ENCODE measurements at places on chromosomes 13 and 19. TPM values are rescaled to one million over a fixed set of nuclear protein-coding genes. Genes with fewer than 3 reads are reported as not detected.

GRCh38 chr19:30536975-30537374 lies 164.8 kb downstream of the ZNF536 start:
- DNase-seq, result no peak

Gene ZNF112
- 5.8 TPM for total RNA-seq

DNA sequence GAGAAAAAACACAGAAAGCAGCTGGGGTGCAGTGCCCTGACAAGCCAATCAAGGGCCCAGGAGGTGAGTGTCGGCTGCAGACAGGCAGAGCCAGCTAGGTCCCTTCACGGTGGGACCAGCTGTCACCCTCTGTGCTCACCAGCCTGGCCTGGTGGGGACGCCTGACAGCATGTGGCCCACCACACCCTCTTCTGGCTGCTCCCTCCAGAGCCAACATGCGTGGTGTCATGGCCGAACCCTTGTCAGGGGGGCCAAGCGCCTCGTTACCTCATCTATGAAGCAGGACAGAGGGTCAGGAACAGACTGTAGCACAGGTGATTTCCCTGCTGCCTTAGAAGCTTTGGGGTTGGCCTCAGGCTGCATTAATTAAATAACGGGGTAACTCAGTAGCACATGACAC lies 40.0 kb upstream of the ISYNA1 start:
- no peak for DNase-seq

DNA sequence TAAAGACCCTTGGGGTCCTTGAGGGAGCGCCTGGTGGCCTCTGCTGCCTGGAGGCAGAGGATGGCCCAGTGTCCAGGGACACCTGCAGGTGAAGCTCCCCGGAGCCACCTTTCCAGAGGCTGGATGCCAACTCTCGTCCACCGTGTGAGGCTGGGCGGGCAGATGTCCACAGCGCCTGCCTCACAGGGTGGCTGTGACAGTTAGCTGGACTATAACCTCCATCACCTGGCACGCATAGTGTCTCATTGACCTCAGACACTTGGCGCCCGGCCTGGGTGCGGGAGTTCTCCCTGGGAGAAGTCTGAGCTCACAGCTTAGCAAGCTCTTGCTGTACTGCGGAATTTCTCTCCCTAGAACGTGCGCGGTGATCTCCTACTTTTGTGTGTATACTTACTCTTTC lies 9.8 kb downstream of the BICRA start:
- DNase-seq, result no peak

GRCh38 chr19:9935506-9936325 lies 599 bp downstream of the OLFM2 start:
- DNase-seq, result no peak

GRCh38 chr19:29771708-29772414 lies 39.9 kb upstream of the CCNE1 start:
- peak; percentile 77 for DNase-seq

Gene CEBPA
- 6.2 TPM for total RNA-seq

GRCh38 chr13:40433577-40433976 lies 232.9 kb downstream of the FOXO1 start:
- no peak for DNase-seq

GRCh38 chr19:51508059-51508733 lies 6.6 kb upstream of the SIGLEC12 start:
- no peak for DNase-seq

Gene DCT
- total RNA-seq, result 0.18 TPM

- DNase-seq, result peak; percentile 13
These were observed 18.1 kb upstream of the ZFP82 start for GRCh38 chr19:36436531-36436930.

- peak; percentile 34 for DNase-seq
These were observed 404.2 kb downstream of the COG6 start for GRCh38 chr13:40059540-40060232.

Data from cardiac muscle cell (in vitro differentiated cells and primary cell).